ELR (cell line): ENCODE measurements at places on chromosomes 7 and 10.

DNA sequence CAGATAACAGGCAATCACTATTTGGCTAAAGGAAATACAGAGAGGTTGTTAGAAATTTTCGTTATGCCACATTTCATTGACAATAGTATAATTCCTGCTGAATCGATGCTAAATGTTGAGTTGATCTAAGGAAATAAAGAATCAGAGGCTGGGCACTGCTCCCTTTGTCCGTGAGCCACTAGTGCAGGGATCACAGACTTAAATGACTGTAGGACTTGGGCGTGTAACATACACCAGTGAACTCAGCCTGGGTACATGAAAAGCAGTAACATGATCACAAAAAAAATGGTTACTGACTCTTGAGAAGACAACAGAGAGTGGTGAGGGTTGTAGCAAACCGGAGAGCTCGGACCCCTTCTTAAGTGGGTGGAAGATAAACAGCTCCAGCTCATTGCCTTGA is 11.8 kb upstream of the ITGB8 start:
- no peak for DNase-seq

GRCh38 chr7:1108264-1108920 is 20.5 kb downstream of the GPER1 start:
- DNase-seq, result no peak

- DNase-seq, result no peak
Observed at GRCh38 chr10:54609423-54609822, 191.6 kb downstream of the PCDH15 start.

- DNase-seq, result no peak
Observed at GRCh38 chr7:42953994-42954393, 21.8 kb downstream of the MRPL32 start.

- peak; percentile 59 for DNase-seq
Observed at GRCh38 chr7:131157530-131158243, 170.0 kb upstream of the MKLN1 start.

GRCh38 chr7:41420421-41420820 is 282.5 kb downstream of the INHBA start:
- DNase-seq, result no peak

- DNase-seq, result no peak
Observed at GRCh38 chr7:118305671-118306070, 81.2 kb downstream of the ANKRD7 start.
